DMS53 (cell line): ENCODE measurements at places on chromosomes 11 and 22.

DNA sequence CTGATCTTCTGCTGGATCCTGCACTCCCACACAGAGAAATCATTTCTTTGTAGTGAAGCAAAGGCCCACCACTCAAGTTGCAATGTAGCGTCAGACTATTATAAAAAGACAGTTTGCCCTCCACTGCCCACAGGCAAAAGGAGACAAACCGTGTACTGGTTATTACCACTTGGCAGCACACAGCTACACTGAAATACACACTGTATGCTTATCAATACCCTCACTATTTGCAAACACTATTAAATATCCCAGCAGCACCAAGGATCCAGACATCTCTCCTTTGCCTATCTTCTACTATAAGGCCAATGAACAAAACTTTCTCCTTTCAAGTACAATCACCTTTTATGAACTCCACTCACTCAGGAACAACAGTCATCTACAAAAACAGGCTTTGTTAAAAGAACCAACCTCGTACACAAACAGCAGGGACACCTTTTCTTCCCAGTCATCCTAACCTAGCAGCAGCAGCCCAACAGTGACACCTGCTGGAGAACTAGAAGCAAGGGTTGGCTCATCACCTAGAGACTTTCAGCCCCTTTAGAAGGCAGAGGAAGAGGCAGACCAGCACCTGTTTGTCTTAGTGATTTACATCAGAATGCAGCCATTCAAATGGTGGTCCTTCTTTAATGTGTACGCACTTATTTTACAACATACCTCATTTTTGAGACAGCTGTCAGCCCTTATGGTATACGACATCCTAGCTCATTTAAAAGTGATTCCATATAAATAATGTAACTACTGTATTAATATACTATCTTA is 56.1 kb downstream of the AMBRA1 start:
- peak; percentile 83 for DNase-seq

GRCh38 chr11:45413156-45413858 is 127.2 kb upstream of the SYT13 start:
- DNase-seq: no peak

DNA sequence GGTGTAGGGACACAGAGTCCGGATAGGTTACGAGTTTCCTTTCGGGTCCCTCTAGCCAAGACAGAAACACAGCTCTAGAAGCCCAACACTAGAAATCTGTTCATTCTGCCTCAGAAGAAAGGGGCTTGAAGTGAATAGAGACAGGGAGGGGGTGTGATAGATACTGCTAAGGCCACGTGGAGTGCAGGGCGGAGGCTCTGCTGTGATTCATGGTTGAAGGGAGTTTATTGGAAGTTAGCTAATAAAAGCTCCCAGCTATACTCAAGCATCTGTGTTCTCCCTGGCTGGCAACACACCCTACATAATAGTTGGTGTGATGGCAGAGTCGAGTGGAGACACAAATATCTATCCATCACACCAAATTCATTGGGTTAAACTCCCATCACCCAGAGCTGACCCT is 337.4 kb downstream of the CADM1 start:
- DNase-seq: no peak

- DNase-seq: peak; percentile 13
Observed at GRCh38 chr11:120115272-120116000, 22.5 kb downstream of the TRIM29 start.

DNA sequence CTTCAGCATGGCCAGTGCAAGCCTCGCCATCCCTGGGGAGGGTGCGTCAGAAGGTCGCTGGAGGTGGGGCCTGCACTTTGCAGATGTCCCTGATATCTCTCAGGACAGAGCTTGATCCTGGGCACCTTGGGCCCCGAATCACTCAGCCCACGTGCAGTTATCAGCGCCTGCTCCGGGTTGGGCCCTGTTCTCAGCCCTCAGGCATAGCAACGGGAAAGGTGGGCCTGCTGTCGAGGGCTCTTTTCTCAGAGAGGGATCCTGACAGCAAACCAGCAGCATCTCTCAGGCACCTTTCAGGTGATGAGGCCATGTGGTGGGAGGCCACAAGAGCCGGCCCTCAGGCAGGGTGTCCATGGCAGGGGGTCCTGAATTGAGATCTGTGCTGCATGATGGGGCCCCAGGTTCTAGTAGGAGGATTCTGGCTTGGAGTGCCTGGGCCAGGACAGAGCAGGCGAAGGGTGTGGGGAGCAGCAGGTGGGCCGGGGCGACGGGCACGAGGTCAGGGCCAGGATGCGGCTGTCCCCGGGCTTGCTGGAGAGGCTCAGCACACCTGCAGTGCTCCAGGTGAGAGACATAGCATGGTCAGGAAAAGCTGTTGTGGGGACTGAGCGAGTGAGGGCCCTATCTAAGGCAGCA is 280.5 kb downstream of the TBC1D22A start:
- DNase-seq: no peak

GRCh38 chr11:101363706-101364275 is 220.0 kb downstream of the TRPC6 start:
- no peak for DNase-seq

DNA sequence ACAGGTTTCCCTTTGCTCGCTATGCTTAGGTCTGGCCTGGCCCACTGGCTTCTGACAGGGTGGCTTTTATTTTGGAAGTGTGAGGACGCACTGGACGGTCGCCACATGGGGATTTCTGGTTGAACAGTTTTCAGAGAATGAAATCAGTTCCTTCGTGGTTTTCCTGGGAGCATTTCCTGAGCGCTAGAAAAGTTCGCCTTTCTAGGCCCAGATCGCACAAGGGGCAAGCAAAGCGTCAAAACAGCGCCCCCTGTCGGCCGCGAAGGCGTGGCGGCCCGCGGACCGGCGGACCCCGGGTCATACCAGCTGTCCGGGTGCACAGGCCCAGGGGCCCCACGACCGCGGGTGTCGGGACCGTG is 12.7 kb upstream of the CYP2R1 start:
- peak; percentile 89 for DNase-seq

- peak; percentile 50 for DNase-seq
Observed at GRCh38 chr22:38706101-38706900, 557 bp downstream of the GTPBP1 start.

DNA sequence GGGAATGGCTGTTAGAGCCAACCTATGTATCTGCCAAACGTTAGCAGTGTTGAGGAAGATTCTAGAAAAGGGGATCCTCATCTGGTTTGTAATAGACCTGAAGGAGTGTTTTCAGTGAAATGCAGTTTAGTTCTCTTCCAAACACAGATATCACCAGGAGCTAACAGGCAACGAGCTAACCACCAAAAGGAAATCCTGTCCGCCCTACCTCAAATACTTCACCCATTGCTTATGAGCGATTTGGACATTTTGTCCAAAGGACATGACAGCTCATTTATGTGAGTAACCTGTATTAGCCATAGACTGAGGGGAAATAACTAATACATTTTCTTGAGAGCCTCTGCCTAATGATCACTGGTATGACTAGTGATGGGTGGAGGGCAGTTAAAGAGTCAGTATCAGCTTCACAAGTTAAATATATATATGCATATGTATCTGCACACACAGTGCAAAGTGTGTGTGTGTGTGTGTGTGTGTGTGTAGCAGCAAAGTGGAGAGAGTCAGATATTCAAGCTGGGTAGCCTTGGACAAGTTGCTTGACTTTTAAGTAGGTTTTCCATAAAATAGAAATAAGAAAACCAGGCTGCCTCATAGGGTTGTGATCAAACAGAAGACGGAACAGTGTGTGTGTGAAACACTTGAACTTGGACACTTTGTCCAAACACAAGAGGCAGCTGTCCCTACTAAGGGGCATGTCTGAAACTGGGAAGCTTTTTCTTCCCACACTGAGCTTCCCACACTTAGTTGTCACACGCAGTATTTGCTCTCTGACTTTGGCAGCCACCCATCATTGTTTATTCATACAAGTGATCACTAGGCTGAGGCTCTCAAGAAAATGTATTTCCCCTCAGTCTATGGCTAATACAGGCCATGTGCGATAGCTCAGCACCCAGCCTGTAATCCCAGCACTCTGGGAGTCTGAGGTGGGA is 940 bp upstream of the C11orf91 start:
- DNase-seq: peak; percentile 60

- peak; percentile 93 for DNase-seq
Observed at GRCh38 chr11:20609727-20610707, 10.6 kb downstream of the SLC6A5 start.

- DNase-seq: peak; percentile 59
Observed at GRCh38 chr11:7436657-7437056, 48.6 kb upstream of the OLFML1 start.

- DNase-seq: no peak
Observed at GRCh38 chr11:3122775-3123201, 42.3 kb downstream of the OSBPL5 start.

- no peak for DNase-seq
Observed at GRCh38 chr11:22203281-22203680, 10.4 kb downstream of the ANO5 start.

- no peak for DNase-seq
Observed at GRCh38 chr11:23497040-23497439, 636.8 kb upstream of the CCDC179 start.

DNA sequence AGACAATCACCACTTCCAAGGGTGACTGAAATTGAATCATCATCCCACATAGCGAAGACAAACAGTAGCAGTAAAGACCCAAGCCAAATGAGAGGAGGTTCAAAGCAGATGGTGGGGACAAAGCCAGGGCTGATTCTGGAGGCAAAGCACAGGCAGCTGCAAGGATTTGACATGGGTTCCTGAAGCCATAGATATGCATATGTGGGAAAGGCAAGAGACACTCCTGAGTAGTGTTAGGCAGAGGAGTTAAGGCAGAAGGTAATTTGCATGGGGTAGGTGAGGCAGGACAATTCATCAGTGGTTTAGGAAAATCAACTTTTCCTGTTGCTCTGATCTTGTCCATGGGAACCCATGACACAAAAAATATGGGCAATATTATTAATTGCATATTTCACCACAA is 462.8 kb downstream of the FAM181B start:
- DNase-seq: no peak

- DNase-seq: no peak
Observed at GRCh38 chr11:133216813-133217212, 315.5 kb downstream of the OPCML start.

DNA sequence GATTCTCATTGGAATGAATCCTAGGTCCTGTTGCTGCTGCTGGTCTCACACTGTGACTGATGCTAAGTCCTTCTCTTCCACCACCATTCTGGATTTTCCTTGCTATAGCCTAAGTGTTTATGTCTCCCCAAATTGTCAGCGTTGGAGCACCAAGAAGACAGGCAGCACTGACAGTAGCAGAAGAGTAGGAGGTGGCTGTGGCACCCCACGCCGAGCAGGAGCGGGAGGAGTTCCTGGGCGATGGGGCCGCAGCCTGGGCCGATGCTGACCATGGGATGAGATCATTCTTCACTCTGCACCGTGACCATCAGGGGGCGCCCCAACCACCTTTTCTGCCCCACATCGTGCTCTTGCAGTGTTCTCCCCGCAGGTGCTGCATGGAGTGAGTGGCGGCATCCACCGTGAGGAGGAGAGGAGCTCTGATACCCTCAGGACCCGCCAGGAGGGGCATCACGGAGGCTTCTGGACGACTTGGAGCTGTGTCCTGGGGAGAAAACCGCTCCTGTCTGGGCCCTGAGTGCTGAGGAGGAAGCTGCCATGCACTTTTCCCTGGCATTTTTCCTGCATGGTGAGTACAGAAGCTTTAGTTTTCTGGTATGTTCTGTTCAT is 57.0 kb downstream of the LRRC74B start:
- peak; percentile 82 for DNase-seq

DNA sequence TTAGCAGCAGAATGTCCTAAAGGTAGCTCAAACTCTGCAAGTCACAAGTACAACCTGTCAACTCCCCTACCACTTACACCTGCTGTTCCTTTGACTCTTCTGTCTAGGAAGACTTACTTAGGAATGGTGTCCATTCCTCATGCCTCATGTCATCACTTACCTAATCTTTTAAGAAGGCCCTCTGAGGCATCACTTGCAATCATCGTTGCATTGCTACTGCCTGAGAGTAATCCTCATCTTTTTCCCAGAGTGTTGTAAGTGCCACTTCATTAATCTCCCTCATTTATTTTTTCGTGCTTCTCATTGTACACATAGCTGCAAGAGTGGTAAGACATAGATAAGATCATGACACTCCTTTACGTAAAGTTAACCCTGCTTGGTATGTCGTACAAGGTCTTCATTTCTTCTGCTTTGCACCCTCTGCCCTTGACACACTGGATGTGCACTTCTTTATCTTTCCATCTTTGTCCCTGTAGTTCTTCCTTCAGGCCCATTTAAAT is 54.6 kb downstream of the SFI1 start:
- DNase-seq: no peak

GRCh38 chr11:125272821-125273220 is 108.3 kb downstream of the PKNOX2 start:
- no peak for DNase-seq

GRCh38 chr11:133753150-133753549 is 92.2 kb downstream of the SPATA19 start:
- no peak for DNase-seq

DNA sequence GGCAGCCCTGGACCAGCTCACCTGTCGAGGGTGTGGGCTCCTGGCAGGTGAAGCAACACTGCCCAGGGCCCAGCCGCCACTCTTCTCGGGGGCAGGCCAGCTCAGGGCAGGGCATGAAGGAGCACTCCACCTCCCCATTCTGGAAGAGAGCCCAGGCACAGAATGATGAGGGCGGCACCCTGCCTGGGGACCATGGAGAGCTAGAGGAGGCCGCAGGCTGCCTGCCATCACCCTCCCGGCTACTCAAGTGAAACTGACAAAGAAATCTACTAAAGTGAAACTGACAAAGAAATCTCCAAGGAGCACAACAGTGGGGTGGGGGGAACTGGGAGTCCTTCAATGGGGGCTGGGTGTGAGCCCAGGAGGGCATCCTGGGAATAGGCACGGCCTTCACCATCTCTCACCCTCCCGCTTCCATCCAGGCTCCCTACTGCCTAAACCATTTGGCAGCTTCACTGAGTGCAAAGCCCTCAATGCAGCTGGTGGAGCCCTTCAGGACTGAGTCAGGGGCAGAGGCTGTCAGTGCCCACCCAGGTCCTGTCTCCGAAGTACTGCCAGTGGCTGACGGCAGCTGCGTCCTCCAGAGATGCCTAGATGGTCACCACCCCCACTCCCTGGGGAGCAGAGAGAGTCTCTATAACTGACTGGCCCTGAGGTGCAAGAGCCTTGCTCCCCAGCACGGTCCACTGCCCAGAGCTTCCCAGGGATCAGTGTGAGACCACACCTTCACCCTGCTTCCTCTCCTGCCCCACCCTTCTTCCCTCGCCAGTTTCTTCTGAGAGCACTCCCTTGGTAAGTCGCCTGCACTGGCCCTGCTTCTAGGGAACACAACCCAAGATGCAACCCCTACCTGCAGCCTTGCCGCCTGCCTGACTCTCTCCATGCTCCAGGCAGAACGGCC is 21.7 kb downstream of the VWCE start:
- peak; percentile 39 for DNase-seq
